ENCODE measurements at places on chromosomes 13 and 19.

DNA sequence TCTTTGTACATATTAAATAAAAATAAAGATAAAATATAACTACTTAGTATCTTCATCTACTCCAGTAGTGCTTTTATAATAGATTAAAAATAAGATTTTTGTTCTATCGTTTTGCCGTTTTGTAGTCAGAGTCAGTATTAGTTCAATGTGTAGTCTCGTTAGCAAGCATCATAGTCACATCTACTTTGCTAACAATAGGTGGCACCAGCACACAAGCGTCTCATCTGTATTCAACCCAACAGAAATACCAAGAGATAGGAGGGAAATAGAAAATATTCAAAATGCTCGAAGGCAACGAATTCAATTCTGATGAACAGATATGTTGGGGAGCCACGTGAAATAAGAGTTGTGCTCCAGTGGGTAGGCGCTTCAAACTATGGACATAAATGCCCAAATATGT is 21.4 kb upstream of the MICU2 start:
- DNase-seq: peak; percentile 61

DNA sequence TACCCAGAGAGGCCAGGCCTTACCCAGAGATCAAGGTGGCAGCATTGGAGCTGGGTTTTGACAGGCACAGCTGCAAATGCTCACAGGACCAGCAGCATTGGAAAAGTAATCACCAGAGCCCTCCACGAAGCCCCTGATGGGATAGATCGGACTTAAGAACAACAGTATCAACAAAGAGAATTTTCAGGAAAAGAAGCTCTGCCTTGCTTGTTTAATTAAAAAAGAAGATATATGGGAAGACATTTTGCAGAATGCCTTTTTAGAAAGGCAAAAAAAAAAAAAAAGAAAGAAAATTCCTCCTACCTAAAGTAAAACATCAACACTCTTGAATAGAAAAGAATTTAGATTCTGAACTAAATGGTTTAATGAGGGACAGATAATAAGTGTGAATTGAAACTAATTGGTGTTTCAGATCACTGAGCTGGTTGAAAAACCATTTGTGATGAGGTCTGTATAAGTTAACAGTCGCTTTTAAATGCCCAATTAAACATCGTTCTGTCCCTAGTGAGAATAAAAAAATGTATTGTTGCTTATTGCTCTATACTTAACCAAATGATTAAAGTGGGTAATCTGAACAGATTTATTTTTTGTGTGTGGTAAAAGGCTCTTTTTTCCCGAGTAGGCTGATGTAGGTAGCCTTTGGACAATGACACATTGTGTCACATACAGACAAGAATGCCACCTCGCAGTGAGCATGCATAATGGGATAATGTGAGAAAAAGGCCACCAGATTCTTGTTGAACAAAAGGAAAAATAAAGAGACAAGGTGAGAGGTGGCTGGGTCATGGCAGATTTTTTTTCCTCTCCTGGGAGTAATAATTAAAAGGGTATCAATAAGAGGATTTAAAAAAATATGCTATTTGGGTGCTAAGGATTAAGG is 93.0 kb upstream of the ARGLU1 start:
- DNase-seq: no peak

DNA sequence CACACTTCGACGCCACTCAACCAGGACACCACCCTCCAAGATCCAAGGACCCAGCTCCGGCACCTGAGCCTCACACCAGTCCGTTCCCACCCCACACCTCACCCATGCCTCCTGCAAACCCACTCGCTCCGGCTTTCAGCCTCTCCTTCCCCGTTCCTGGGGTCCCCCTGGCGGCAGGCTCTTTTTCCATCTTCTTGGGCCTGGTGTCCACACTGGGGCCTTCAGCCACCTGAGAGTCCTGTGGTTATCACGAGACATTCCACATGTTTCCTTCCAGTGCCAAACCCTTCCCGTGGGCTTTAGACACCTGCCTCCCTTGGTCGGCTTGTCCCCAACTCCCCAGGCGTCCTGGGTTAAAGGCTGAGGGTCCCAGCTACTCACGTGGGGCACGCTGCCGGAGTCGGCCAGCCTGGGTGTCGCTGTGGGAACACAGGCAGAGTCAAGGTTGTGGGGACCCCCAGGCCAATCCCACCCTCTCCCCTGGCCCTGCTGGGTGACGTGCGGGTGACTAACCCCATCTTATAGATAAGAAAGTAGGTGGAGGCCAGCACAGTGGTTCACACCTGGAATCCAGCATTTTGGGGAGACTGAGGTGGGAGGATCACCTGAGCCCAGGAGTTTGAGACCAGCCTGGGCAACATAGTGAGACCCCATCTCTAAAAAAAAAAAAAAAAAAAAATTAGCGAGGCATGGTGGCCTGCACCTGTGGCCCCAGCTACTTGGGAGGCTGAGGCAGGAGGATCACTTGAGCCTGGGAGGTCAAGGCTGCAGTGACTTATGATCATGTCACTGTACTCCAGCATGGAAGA is 1.9 kb downstream of the JSRP1 start:
- peak; percentile 64 for DNase-seq

- DNase-seq: no peak
These were observed 21.0 kb downstream of the COMP start for GRCh38 chr19:18769989-18770528.

- no peak for DNase-seq
These were observed 3.4 kb downstream of the SLITRK1 start for GRCh38 chr13:83878691-83879430.

- no peak for DNase-seq
These were observed 88.1 kb downstream of the SHISA2 start for GRCh38 chr13:25963674-25964073.

DNA sequence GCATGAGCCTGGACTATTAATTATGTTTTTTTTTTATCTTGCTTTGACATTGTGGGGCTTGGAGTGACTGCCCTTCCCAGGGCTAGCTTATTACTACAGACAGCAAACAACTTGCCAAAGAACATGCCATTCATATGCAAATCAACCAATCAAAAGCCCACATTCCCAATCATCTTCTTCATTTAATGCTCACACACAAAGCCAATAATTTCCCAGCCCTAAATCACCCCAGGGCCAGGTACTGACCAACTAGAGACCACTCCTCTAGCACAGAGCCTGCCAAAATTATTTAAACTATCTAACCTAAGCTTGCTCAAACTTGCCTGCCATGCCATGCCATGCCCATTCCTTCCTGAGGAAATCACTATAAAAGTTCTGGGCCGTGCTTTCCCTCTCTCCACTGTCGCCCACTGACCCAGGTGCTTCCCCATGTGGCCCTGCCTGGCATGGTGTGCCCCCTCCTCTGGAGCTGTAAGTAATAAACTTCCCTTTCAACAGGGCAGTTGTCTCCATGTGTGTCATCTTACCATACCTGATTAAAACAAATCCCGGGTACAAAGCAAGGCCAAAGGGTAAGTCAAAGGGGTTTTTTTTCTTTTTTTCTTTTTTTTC is 15.7 kb downstream of the PBX4 start:
- no peak for DNase-seq

DNA sequence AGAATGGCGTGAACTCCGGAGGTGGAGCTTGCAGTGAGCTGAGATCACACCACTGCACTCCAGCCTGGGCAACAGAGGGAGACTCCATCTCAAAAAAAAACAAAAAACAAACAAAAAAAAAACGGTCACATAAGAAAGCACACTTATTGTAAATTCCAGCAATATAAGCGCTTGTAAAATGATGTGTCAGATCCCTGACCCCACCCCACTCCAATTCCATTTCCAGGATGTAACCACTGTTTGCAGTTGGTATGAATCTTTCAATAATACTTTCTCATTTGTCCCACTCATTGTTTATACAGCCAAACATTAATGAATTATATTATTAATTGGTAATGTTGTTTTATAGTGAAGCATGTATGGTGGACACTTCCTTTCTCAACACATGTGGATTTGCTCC is 15.9 kb upstream of the CEACAM1 start:
- no peak for DNase-seq

- no peak for DNase-seq
These were observed 133.4 kb downstream of the OXGR1 start for GRCh38 chr13:96860882-96861281.

- no peak for DNase-seq
These were observed 2.2 kb upstream of the PDE4A start for GRCh38 chr19:10418235-10418484.

DNA sequence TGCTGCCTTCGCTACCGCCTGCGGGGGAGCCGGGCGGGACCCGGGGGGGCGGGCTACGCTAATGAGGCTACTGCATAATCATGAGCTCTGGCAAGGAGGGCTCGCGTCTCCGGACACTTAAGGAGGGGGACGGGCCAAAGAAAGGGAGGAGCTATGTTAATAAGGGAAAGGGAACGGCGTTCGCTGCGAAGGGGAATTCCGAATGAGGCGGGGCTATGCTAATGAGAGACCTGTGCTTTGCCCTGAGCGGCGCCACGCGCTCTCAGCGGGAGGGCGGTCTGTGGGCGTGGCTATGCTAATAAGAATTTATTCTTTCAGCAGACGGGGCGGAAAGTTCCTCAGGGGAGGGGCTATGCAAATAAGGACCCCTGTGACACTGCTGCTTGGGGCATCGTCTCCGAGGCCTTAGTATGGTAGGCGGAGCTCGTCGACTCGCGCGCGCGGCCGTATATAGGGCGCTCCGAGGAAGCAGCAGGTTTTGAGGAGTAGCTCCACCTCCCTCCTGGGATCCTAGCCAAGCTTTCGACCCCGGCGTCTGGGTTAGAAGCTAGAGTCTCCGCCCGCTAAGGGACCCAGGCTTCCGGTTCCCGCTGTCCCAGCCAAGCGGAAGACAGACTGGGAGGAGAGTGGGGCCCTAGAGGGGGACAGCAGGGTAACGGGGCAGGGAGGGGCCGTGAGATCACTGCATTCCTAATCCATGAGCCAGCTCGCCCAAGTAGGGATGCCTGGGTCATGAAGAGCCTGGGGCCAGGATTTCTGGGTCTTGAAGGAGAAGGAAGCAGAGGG is at the start of gene RRAS:
Gene RRAS, minus strand, starts transcription at position 31 of the 786 bp plus-strand sequence. CDS start 45 bp downstream, outside the sequence.
- peak; percentile 98 for DNase-seq

GRCh38 chr13:30972888-30973377 is 40.5 kb downstream of the TEX26 start:
- DNase-seq: no peak

DNA sequence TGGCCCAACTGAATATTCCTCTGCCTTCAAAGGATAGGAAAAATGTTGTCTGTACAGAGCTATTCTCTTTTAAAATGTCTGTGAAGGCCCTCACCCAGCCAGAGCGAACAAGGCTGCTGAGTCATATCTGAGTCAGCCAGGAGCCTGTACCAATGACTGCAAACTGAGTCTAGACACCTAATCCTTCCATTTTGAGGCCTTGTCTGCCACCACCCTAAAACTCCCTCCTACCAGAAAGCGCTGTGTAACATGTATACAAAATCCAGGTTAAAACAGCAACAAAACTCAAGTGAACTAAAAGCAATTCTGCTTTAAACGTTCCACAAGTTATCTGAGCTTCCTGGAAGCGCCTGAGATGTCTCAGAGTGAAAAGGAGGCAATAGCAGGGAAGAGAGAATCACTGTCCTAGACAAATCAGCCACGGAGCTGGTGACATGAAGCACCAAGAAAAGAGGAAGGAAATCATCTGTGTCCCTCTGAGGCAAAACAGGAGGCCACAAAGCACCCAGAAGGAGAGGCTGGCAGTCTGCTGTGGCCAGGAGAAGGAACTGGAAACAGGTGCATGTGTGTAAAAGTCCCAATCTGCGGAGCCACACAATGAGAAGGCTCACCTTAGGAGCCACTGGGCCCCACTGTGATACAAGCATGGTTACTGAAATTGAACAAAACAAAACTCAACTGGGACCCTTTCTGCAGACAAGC is 10.2 kb downstream of the DHRS12 start:
- no peak for DNase-seq

- no peak for DNase-seq
These were observed 31.1 kb upstream of the TPM4 start for GRCh38 chr19:16045171-16045570.

GRCh38 chr19:47444388-47444821 is 25.1 kb upstream of the MEIS3 start:
- DNase-seq: no peak

DNA sequence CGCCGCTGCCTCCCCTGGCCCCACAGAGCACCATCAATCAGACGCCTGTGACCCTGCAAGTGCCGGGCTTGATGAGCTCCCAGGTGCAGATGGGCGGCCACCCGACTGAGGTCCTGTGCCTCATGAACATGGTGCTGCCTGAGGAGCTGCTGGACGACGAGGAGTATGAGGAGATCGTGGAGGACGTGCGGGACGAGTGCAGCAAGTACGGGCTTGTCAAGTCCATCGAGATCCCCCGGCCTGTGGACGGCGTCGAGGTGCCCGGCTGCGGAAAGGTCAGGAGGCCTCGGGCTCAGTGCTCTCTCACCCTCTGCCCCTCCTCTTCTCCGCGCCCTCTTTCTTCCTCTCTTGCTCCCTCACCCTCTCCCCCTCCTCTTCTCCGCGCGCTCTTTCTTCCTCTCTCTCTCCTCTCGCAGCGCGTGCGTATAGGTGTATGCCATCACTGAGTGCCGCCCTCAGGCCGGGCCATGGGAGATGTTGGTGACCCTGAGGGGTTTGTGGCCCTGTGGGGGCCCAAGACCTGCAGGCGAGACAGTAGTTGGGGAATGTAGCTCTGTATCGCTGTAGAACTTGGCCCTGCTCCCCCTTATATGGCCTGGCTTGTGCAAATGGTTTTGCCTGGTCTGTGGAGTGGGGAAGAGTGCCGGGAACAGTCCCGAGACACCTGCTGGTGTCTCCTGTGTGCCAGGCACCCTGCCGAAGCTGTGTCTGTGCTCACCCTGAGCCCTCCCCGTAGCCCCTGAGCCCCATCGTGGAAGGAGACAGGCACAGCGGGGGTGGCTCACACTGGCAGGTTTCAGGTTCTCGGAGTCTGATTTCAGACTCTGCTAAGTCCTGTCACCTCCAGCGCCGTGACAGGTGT is 5.4 kb upstream of the EPN1 start:
- no peak for DNase-seq

DNA sequence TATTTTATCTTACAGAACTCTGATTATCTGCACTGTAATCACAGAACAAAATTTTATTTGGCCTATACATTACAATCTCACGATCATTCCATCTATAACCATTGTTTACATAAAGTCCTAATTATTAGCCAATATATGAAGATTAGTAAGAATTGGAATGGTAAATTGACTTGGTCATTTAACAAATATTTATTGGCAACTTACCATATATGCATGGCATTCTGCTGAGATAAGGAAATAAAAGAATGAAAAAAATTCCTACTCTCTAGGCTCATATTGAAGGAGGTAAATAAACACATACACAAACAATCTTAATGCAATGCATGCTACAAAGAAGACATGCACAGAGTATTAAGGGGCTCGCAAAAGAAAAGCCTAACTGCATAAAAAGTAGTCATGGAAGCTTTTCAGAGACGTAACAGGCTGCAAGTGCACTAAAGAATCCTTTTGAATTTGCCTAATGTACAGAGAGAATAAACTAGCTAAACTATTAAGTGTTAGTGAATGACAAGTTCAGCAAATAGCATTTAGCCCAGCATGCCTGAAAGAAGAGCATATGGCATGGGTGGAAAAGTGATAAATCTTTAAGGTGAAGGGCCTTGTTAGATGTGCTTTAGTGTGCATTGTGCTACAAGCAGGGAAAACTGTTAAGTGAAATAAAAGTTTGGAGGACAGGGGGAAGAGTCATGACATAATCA is 1131.1 kb downstream of the PCDH9 start:
- DNase-seq: no peak

DNA sequence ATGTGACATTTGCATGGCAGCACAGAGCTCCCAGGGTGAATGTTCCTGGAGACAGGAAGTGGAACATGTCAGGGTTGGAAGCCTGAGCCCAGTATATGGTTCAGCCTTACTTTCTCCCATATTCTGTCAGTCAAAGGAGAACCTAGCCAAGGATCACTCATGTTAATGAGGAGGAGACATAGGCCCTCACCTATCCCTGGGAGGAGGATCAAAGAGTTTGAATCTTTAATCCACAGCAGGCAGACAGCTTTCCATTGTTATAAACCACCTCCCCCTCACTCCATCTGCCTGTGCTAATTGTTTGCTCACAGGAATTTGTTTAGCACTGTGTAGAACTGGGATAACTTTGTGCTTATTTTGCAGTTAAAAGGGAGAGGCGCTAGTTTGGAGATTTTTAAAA is 1069.1 kb downstream of the EFNB2 start:
- DNase-seq: no peak
